RKO (cell line): ENCODE measurements at places on chromosomes 12 and 14.

- peak; percentile 100 for DNase-seq
These were observed 7.9 kb downstream of the DYNC1H1 start for GRCh38 chr14:101972126-101972866.

DNA sequence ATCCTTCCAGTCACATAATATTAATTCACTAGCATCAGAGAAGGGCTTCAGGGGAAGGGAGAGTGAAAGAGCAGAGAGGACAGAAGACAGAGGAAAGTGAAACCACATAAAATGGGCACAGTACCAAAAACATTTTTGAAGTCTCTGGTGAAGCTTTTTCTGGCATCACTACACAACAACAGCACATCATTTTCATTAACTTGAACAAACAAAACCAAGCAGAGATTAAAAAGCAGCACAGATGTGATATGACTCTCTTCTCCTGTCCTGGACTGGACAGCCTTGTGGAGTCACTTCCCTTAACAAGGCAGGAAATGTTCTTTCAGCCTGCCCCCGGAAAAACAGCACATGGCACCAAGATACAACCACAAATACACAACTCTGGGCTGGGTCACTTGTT, 112.0 kb downstream of the TSPAN8 start:
- no peak for DNase-seq

DNA sequence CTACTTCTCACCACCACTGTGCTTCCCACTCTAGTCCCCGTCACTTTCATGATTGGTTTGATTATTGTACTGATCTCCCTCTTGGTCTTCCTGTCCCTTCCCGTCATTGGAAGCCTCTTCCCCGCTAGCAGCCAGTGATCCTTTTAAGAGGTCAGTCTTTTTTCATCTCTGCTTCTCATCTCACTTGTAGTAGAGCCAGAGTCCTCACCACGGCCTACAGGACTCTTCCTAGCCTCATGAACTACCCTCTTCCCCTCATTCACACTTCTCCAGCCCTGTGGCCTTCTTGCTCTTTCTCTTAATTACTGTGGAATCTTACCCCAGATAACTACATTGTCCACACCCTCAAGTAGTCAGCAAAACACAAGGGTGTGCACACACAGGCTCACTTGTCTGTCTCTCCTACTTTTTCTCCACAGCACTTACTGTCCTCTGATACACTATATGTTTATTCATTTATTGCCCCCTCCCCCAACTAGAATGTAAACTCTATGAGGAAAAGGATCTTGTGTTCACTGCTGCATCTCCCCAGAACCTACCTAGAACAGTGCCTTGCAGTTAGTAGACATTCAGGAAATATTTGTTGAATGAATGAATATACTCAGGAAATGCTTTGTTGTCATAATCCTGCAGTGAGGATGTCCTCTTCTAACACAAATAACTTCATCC, 66.3 kb downstream of the CKB start:
- no peak for DNase-seq

DNA sequence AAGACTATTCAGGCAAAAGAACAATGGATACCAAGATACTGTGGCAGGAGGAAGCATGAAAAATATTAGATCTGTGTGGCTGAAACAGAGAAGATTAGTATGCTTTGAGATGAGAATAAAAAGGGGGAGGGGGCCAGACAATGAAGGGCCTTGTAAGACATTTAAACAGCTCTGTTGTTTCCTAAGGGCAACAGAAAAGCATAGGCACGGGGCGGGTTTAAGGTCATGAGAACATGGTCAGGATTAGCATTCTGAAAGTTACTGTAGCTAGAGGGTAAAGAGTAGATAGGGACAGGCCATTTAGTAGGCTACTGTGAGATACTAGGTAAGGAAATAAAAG, 18.6 kb downstream of the INTS13 start:
- DNase-seq: no peak

DNA sequence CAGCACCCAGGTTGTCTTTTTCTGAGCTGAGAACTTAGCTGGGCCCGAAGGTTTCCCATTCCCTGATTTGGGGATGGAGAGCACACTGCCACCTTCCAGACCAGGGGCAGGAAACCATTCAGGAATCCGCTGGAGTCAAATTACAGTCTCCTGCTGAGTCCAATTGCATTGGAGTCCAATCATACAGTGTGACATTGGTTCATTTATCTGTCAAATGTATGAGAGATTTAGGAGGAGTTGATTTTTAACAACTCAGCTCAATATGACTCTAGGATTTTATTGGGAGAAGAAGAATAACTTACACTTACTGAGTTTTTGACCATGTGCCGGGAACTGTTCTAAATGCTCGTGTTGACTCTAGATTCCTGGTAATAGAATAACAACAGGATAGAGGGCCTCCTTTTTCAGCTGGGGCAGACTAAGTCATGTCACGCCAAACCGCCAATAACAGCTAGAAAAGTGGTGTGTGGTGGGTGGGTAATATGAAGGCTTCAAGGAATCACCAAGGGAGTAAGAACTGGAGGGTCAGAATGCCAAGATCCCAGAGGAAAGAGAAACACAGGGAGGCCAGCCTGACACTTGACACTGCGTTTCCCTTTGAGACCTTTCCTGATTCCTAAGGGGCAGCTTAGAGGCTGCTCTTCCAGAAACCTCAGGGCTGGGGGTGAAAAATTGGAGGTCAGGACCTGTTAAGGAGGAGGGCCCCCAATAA, 11.5 kb downstream of the SYNDIG1L start:
- no peak for DNase-seq

GRCh38 chr14:70856851-70857495, 47.7 kb upstream of the MAP3K9 start:
- DNase-seq: peak; percentile 68

GRCh38 chr14:73770977-73771847, 57.0 kb upstream of the PNMA1 start:
- DNase-seq: no peak

GRCh38 chr12:105158876-105159275, 51.3 kb downstream of the WASHC4 start:
- DNase-seq: no peak

DNA sequence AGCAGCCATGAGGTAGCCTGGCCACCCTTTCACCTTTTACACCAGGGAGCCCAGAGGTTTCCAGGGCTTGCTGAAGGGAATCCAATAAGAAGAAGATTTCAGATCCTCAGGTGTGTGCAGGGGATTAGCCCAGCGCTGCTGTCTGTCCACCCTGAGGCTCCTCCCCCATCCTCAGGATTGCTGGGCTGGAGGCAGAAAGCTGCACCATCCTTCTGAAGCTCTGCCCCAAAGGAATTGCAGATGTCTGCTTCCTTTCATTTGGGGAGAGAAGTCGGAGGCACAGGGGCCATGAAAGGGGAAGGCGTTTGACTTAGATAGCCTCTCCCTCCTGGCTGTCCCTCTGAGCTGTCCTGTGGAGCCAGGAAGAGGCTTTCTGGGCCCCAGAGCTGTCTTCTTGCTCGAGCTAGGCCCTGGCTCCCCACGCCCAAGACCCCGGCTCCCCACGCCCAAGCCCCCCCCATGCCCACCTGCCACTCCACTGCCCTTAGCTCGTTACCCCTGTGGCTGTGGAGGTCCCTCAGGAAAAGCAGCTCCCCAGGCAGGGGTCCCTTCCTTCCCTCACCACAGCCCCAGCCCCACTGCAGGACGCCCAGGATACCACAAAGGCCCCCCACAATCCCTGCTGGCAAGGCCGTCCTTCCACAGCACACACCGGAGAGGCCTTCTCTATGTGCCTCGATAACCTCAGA, 359.0 kb downstream of the CACNA1C start:
- DNase-seq: no peak

DNA sequence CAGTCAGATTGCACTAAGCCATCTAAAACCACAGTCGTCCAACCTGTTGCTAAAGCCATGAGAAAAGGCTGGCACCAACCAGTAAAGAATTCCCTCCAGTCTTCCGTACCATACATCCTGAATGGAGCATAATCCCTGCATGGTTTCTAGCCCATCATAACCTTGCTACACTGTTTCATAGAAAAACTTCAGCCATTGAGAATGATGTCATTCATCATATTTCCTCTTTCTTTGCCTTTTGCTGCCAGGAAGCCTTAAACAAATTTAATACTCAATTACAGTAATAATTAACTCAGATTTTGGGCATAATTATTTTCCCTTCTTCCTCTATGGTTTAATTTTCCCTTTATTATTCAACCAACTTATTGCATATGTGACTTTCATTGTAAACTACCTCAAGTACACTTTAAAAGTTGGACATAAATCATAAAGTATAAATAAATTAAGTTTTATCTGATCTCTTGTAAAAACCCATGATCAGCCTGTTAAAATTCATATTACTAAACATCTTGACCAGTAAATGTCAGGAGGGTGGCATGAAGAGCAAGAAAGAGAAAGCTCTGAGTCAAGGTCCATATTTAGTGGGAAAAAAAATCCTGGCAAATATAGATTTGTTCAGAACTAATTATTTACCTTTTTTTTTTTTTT, 264.7 kb downstream of the ZFP36L1 start:
- DNase-seq: no peak

DNA sequence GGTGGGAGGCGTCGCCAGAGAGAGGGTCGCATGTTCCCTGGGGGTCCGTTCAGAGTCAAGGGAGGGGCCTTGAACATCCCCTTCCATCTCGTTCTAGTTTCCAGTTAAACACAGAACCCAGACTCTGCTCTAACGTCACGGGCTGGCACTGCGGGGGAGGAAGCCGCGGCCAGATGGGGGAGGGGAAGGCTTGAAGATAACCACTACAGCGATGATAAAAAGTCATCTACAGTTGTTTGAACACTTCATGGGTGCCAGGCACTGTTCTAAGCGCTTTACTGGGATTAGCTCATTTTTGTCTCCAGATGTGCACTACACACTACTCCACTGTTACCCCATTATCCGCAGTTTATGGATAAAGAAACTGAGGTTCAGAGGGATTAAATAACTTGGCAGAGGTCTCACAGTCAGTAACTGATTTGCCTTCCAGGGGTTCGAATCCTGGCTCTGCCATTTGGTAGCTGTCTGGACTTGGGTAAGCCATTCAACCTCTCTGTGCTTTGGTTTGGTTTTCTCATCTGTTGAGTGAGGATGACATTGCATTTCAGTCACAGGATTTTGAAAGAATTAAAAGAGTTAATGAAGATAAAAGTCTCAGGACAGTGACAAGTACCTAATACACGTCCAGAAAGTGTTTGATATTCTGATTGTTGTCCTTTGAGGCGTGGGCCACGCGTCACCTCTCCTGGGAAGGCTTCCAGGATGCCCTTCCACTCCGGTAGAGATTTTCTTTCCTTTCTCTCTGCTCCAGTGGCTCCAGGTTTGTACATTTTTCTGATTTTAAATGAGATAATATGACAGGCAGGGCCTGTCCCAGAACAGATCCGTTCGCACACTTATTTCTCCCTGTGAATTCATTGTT, 798 bp upstream of the RASAL1 start:
- DNase-seq: no peak

DNA sequence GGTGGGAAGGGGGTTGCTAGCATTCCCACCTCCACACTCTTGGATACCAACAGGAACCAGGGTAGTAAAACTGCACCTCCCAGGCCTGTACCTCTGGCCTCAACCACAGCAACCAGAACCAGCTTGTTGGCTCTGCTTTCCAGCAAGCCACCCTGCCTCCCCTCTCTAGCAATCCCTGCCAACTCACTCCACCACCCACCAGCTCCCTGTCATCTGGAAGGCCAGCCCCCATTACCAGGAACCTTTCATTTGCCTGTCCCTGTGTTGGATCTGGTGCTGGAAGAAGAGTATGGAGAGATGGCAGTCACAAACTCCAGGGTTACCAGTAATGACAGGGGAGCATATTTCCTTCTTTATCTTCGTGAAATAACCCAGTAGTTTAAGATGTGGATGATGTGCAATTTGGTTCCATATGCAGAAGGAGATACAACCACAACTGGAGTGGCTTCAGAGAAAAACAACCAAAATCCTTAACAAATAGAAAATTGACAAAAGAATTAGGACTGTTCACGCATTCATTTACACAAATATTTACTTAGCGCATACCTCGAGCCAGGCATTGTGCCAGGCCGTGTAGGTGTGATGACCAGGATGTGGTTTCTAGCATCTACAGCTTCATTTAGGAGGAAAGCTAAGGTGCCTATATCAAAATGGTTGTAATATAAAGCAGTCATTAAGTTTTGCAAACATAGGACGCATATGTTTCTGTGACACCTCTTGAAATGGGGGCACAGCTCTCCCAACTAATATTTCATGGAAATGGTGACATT, 3.4 kb downstream of the B4GALNT3 start:
- no peak for DNase-seq

GRCh38 chr12:80269803-80270552, 170.6 kb downstream of the OTOGL start:
- DNase-seq: peak; percentile 57

DNA sequence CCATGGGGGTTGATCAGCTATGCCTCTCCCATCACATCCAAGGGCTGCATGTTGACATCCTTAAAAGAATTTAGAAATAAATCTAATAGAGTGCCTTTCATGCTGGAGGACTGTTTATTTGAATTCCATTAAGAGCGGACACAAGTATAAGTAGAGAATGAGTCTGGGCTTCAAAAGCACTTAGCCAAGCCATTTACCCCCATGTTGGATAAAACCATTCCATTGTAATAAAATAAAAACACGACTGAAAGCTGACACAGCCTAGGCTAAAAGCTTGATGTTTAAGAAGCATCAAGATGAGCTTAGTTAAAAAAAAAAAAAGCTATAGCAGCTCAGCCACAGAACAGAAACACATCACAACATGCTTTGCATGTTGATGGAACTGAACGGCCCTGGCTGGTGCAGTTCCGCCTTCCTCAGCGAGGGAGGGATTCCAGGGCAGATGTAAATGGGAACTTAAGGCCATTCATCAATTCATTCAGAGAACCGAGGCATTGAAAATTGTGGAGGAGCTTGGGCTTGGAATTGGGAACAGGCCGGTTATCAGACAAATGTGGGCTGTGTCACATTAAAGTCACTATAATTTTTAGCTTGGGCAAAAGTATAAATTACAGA, 41.2 kb downstream of the TMEM132D start:
- no peak for DNase-seq

DNA sequence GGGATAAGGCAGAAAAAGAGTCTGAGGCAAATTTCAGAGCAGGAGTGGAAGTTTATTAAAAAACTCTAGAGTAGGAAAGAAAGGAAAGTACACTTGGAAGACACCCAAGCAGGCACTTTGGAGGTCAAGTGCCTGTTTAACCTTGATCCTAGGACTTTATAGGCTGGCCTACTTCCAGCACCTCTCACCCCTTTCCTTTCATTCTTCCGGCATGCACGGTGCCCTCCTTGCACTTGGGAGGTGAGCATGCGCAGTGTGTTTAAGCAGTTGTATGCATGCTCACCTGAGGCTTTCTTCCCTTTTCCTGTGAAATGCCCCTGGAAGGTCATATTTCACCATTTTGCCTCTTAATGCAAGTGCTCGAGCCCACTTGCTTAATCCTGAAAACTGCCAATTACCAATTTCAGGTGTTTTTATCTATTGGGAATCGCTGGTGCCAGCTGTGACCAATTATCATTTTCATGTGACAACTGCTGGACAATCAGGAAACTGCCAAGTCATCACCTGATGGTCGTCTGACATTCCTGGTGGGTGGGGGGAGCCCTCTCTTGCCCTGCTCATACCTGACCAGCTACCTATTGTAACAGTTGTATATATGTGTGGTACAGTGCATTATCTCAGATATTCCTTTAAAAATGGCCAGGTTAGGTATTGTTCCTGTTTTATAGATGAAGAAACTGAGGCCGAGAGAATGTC, 53.5 kb downstream of the SUDS3 start:
- DNase-seq: no peak

GRCh38 chr14:52155651-52156213, 86.9 kb upstream of the NID2 start:
- no peak for DNase-seq

- DNase-seq: no peak
These were observed 65.6 kb upstream of the FERMT2 start for GRCh38 chr14:53016491-53016890.
